Stimulated activated naive CD4-positive, alpha-beta T cell treated with Interleukin-2 at 50 U/mL for 16 hours (primary cell): ENCODE measurements at places on chromosomes 2 and 18.

- DNase-seq = no peak
These were observed 52.6 kb downstream of the ZAP70 start for GRCh38 chr2:97765933-97766332.

GRCh38 chr2:28319118-28320008 lies 73.3 kb upstream of the FOSL2 start:
- DNase-seq = no peak

GRCh38 chr2:235746257-235746934 lies 252.6 kb downstream of the AGAP1 start:
- DNase-seq = no peak

DNA sequence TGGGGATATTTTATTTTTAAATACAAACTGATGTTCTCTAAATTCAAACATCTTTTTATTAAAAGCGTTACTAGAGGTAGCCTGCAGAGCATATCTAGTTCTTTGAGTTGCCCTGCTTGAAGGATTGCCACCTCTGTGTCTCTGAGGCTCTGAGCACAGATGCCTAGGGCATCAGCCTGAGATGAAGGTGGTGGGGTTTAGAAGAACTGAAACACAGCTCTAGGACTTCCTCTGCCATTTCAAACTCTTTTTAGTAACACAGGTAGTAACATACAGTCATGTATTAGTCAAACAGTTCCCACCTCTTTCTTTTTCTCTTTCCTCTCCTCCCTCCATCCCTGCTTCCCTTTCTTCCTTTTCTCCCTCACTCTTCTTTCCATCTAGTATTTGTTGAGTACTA lies 57.6 kb downstream of the TTC21B start:
- no peak for DNase-seq

- no peak for DNase-seq
These were observed 32.6 kb upstream of the SLC40A1 start for GRCh38 chr2:189613077-189613636.

DNA sequence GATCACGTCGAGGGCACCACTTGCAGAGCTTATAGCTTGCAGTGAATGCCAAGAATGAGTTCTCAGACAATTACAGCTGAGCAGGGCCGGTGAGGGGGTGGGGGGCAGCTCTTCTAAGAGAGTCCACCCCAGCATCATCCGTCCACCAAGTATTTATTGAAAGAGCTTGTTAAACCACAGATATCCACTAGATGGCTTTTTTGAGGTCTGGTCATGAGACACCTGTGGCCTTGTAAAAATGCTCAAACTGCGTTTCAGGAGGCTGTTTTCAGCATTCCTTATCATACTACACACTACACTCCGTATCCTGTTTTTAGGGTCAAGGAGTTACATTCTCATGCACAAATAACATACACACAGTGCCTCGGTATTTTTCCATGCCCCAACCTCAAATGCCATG lies 51.5 kb downstream of the DNAJC10 start:
- no peak for DNase-seq

GRCh38 chr18:77448046-77448445 lies 198.4 kb downstream of the GALR1 start:
- no peak for DNase-seq

GRCh38 chr2:231563378-231563961 lies 29.2 kb upstream of the TEX44 start:
- peak; percentile 12 for DNase-seq

- DNase-seq = peak; percentile 81
These were observed at the start of gene SPDYA for GRCh38 chr2:28810384-28811285. Gene SPDYA, plus strand, starts transcription at chr2:28810834. Its CDS starts 5,181 bp downstream, at chr2:28816015.

DNA sequence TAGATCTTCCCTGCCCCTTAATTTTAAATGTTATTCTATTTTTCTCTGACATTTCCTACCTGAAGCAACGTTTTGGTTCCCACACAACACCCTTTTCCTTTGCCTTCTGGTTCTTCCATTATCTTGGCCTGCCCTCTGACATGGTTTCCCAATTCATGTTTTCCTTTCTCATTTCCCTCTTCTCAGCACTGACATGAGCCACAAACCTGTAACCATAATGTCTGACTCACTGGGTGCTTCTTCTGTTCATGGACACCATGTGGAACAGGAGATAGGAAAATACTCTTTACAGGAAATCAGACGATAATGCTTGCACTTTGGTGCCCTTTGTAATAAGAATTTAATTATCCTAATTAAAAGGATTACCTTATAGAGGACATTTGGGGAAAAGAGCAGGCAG lies 142.0 kb downstream of the ZEB2 start:
- no peak for DNase-seq

DNA sequence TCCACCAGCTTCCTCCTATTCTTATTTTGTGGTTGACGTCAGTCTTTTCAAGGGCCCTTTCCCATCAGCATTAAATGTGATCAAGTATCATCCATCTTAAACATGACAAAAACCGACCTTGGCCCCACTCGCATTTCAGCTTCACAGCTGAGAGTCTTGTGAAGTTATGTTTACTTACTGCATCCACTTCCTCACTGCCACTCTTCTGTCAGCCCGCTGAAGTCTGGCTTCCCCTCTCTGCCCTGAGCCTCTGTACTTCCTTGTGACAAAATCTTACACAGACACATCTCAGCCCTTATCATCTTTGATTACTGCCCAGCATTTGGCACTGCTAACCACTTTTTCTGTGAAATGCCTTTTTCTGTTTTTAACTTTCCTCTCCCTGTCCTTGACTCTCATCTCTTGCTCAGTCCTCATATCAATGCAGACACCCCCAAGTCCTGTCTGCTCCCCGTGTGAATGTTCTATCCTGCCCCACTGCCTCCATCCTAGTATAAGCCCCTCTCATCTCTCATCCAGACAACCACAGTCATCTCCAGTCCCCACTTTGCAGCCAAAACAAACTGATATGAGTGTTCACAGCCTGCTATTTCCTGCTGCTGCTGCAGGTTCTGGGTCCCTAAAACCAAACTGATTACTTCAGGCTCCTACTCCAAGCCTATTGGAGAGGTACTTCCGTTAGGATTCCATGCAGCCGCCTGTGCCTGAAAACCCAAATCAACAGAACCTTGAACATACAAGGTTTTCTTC lies 31.4 kb downstream of the FOSL2 start:
- no peak for DNase-seq

- DNase-seq = no peak
These were observed 653.4 kb downstream of the NYAP2 start for GRCh38 chr2:226052772-226053416.

DNA sequence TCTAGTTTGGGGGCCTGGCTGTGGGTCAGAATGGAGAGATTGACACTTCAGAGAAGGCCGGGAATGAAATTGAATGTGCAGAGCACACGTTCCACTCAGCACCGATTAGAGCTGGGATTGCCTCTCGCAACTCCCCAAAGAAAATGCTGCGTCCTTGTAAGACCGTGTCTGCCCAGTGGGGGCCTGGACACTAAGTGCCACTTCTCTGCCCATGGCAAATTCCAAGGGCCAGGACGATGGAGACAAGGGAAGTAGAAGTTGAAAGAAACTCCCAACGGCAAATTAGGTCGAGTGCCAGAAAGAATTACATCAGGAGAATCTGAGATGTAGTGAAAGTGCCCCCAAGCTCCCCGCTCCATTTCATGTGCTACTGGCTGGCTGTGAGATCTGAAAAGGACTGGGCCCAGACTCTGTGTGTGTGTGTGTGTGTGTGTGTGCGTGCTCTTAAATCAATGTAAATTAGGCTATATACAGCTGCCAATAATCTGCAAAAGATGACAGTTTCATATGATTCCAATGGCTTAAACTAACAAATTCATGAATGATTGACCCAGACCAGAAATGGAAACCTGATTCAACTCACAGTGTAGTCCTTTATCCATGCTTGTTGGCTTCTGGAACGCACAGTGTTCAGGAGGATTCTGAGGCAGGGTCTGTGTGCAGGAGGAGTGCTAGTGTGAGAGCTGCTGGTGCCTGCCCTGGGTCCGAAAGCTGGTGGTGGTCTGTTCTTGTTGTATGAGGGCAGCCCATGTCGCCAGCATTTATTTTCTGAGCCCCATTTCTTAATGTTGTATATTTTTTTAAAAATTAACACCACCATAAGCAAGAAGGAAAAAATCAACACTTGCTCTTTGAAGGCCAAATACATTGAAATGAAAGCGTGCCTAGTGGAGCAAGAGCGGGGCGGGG lies 234.3 kb downstream of the AGAP1 start:
- DNase-seq = no peak

- DNase-seq = no peak
These were observed 226.3 kb downstream of the TCF4 start for GRCh38 chr18:55361492-55362250.

- no peak for DNase-seq
These were observed 25.9 kb upstream of the GPR55 start for GRCh38 chr2:230950874-230951339.

GRCh38 chr2:129713337-129713736 lies 266.1 kb upstream of the RAB6C start:
- DNase-seq = no peak

- DNase-seq = no peak
These were observed 21.9 kb downstream of the CRACDL start for GRCh38 chr2:98913916-98914712.

GRCh38 chr2:222915092-222915957 lies 54.5 kb downstream of the ACSL3 start:
- no peak for DNase-seq

DNA sequence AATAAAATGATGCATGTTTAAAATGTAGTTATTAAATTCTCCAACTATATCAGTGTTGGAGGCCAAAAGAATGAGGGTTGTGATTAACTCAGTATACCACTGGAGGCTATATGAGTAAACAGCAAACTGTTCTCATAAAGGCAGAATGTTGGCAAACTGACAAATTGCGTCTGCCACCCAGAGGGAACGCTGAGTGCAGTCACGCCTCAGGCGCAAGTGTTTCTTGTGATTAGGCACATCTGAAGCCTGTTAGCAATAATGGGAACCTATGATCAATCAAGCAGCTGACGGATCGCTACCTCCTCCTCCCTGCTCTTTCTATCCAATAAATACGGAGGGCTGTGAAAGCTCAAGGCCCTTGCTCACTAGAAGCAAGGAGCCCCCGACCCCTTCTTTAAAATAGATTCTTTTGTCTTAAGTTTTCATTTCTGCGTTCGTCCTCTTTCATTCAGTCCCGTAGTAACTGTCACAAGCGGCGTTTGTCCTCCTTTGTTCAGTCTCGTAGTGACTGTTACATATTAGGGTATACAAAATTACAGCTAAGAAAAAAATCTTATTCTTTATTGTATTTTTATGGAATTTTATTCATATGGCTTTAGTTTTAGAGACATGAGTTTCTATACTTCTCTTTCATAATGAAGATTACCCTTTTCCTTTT lies 16.3 kb upstream of the RMND5A start:
- DNase-seq = no peak

- DNase-seq = no peak
These were observed 10.0 kb downstream of the FHOD3 start for GRCh38 chr18:36307513-36307912.

- DNase-seq = no peak
These were observed 122.2 kb downstream of the SLC8A1 start for GRCh38 chr2:40329739-40330030.

GRCh38 chr2:14654835-14655282 lies 22.3 kb downstream of the LRATD1 start:
- no peak for DNase-seq

GRCh38 chr2:150147889-150148683 lies 339.4 kb downstream of the RND3 start:
- no peak for DNase-seq

- no peak for DNase-seq
These were observed 111.5 kb downstream of the MCFD2 start for GRCh38 chr2:46803911-46804670.

DNA sequence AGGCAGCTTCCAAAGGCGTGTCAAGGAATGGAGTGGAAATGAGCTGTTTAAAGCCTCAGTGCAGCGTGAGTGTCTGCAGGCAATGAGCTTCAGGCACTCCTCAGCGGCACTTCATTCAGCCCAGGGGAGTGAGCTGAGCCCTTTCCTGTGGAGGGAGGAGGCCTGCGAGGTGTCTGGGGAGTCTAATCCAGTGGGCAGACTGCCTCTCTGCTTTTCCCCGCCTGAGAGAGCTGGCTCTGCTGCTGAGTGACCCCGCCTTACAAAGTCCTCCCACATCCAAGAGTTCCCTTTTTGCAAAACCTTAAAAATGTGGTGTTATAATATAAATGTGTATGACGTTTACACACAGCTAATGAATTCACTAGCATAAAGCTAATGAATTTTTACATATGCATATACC lies 7.0 kb upstream of the LDLRAD4 start:
- no peak for DNase-seq

DNA sequence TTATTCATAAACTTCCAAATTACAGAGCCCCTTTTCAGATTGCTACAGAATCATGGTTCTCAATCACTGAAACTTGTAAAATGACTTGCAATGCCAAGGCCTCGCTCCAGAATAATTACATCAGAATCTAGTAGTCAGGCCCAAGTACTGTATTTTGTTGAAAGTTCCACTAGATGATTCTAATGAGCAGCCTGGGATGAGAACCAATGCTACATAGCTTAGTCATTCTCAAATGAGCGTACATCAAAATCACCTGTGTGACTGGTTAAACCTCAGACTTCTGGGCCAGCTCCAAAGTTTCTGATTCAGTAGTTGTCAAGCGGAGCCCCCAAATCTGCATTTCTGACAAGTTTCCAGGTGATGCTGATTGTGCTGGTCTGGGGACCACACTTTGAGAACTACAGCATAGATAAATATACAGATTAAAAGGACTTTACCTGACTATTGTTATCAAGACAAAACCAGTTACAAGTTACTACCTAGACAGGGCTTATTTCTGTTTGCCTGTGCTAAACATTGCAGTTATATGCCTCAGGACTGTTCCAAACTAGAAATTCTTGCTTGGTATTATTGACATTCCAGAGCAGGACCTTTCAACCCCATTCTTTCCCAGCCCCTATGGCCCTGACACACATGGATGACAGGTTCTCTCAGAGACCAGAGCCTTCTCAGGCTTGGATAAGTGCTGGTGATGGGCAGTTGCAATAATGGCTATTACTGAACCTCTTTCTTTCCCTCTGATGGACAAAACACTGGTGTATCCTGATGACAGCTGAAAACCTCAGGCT lies 83.1 kb downstream of the UPP2 start:
- no peak for DNase-seq
